H4 (cell line): ENCODE measurements at places on chromosomes 2 and 18.

DNA sequence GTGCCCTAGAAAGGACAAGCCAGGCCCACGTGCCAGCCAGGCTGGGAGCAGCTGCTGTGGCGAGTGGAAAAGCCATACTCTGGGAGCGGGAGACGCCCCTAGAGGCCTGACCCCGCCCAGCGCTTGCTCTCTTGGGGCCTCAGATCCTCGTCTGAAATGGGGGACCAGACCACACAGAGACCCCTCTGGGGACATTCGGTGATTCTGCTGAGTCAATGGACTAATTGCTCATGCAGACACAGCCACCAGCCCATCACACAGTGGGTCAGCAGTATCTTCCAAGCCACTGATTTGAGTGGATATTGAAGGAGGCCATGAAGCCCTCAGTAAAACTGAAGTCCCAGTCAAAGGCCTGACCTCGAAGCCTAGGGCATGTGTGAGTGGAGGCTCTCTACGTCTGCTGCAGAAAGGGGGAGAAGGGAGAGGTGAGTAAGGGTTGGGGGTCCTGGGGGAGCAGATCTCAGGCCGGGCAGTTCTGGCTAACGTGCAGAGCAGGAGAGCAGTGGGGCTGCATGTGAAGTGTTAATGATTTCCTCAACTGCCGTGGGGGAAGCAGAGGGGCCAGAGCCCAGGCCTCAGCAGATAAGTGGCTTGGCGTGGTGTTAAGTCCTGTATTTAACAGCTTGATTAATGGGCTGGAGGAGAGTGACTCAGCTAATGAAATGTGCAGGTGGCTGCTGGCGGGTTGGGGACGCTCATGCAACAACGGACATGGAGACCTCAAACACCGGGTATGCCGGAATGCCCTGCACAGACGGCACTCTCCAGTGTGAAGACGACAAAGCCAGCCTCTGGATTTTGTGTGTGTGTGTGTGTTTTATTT is 104.4 kb upstream of the TWIST2 start:
- no peak for DNase-seq

DNA sequence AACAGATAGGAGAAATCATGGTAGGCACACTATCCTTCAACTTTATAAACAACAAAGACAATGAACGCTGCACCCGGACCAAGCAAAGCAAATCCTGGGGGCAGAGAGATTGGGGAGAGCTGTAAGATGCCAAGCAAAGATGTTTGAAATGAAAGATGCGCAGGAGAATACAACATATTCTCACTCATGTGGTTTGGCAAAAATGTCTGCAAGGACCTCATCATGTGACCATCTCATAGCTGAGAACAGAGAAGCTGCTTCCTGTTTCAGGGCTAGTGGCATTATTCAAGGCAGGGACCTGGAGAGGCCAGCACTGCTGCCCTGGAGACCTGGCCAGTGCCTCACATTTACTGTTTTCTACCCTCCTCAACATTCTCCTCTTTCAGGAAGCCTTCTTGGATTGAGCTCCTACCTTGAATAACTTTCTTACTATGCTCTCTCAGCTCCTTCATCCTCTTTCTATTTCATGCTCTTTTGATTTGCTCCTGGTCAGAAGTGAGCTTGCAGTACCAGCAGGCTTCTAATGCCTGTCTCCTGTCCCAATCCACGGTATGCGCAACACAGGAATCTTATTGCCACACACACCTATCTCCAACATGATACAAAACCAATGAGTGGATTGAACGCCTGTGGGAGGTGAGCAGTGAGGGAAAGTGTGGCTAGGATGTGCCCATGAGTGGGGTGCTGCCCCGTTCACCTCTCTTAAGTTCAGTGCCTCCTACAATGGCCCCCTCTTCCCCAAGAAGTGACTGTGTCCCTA is 133.0 kb downstream of the CELF4 start:
- DNase-seq, result no peak

- DNase-seq, result no peak
These were observed 434.9 kb downstream of the DSEL start for GRCh38 chr18:67081482-67082211.

DNA sequence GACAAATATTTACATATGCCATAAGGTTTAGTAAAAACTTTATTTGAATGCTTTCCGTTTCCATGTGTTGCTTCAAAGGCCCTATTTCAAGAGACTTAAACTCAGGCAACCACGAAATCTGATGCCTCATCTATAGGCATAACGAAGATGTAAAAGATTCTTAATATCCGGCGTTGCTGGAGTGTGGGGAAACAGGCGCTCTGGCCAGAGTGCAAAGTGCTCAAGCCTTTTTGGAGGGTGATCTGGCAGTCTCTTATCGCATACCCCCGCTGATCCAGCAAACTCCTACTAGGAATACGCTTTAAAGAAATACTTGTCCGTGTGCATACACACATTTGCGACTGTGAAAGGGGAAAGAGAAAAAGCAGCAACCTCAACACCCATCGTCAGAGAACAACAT is 108.8 kb downstream of the NOL10 start:
- no peak for DNase-seq

GRCh38 chr18:8288472-8289195 is 320.6 kb upstream of the RAB12 start:
- no peak for DNase-seq

DNA sequence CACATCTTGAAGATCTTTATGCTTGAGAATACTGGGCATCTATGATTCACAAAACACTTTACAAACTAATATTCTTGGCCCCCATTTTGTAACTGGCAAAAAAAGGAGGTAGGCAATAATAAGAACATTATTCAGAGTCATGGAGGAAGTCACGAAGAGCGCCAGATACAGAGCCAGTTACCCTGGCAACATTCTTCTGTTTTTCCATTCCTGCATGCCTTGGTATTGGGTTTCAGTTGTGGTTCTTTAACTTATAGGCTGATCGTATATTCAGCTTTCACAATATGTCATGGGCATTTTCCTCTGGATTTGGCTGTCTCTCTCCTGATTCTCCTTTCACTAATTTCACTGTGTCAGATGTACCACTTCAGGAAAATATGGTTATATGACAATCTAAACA is 234.7 kb downstream of the HRH4 start:
- DNase-seq, result no peak

- DNase-seq, result no peak
These were observed 94.8 kb upstream of the EPAS1 start for GRCh38 chr2:46202453-46202852.

DNA sequence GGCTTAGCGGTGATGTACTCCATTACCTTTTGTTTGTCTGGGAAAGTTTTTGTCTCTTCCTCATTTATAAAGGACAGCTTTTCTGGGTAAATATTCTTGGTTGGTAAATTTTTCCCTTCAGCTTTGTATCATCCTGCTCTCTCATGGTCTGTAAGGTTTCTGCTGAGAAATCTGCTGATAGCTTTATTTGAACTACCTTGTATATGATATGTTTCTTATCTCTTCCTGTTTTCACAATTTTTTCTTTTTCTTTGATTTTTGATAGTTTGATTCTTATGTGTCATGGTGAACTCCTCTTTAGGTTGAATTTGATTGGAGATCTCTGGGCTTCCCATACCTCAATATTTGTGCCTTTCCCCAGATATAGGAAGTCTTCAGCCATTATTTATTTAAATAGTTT is 44.7 kb downstream of the MSTN start:
- no peak for DNase-seq

- no peak for DNase-seq
These were observed 88.5 kb upstream of the COPS8 start for GRCh38 chr2:236997069-236997715.

GRCh38 chr2:232485757-232486557 is 1.7 kb downstream of the ECEL1 start:
- no peak for DNase-seq

DNA sequence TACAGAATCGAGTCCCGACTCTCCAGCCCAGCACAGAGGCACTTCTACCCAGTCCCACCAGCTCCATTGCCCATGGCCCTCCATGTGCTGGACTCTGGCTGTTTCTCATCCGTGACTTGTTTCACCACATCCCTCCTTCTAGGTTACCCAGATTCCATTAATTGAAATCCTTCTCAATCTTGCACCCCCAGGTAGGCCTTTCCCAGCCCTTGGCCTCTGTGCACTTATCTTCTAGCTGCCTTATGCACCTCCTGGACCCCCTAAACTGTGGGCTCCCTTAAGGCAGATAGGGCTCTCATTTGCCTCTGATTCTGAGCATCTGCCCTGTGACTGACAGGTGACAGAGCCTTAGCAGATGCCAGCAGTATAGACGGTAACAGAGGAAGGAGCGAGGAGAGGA is 9.2 kb downstream of the MYCN start:
- no peak for DNase-seq

GRCh38 chr2:49241991-49242390 is 87.7 kb upstream of the FSHR start:
- peak; percentile 11 for DNase-seq

DNA sequence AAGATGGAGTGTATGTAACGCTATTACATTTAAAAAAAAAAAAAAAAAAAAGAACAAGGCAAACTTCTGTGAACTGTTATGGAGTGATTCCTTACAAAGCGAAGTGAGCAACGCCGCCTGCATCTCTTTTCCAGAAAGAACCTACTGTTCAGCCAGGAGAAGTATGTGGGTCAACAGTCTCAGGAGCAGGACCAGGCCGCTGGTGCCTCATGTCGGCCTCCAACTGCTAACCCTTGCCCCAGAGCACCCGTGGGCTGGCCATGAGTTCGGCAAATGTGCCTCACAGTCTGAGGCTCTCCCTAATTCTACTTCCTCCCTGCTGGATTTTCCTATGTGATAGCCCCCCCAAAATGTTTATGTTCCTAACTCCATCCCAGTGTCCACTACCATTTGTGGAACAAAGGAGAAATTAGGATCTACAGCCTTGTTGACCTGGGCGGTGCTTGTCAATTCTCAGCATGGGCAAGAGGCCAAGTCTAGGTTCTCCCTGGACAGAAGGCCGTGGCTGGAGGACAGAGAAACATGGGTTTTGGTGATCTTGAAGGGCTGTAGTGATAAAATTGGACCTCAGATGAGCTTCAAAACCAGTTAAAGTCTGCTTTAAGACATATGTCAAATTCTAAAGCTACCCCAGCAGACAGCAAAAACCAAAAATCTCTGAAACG is 15.9 kb downstream of the FAM168B start:
- no peak for DNase-seq

DNA sequence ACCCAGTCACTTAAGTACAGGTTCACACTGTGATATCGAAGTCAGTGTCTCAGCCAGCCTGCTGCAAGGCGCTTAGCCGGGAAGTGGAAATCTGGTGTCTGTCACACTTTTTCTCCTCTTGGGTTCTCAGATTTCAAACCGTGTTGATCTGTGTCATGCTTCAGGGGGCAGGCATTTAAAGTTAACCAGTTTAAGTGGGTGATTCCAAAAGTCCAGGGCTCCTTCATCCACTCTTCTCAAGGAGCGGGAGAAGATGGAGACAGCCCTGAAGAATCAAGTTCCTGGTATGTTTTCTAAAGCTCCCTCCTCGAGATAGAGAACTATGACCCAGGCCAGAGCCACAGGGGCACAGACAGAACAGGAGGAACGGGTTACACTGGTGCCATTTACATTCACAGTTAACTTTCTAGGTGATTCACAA is 331.7 kb downstream of the GBX2 start:
- DNase-seq, result no peak

- no peak for DNase-seq
These were observed 8.0 kb upstream of the STAM2 start for GRCh38 chr2:152183401-152184073.
